Neural crest cell (in vitro differentiated cells): ENCODE measurements at places on chromosomes 16 and 17.

GRCh38 chr17:81044764-81045589 lies 10.0 kb downstream of the BAIAP2 start:
- no peak for DNase-seq

DNA sequence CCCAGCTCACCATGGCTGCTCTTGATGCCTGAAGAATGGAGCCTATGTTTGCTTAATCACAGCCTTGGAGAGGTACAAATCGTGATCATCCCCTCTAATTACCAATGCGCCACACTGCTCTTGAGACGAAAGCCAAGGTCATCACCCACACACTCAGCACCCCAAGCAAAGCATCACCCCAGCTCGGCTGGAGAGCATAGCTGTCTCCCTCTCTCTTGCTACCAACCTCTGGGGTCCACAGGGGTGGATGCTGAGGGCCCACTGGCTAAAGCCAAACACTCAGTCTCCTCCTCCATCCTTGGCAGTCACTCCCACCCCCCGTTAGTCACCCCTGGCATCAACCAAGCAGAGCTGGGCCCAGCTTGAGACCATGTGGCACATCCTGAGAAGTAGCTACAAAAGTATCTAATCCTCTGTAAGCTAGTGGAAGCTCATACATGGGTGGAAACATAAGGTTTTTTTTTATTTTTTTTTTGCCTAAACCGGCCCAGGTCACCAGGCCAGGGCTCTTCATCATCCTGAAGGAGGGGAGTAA lies 44.8 kb downstream of the PIMREG start:
- DNase-seq = no peak

- no peak for DNase-seq
These were observed 2.6 kb downstream of the CDK5RAP3 start for GRCh38 chr17:47973541-47973940.

DNA sequence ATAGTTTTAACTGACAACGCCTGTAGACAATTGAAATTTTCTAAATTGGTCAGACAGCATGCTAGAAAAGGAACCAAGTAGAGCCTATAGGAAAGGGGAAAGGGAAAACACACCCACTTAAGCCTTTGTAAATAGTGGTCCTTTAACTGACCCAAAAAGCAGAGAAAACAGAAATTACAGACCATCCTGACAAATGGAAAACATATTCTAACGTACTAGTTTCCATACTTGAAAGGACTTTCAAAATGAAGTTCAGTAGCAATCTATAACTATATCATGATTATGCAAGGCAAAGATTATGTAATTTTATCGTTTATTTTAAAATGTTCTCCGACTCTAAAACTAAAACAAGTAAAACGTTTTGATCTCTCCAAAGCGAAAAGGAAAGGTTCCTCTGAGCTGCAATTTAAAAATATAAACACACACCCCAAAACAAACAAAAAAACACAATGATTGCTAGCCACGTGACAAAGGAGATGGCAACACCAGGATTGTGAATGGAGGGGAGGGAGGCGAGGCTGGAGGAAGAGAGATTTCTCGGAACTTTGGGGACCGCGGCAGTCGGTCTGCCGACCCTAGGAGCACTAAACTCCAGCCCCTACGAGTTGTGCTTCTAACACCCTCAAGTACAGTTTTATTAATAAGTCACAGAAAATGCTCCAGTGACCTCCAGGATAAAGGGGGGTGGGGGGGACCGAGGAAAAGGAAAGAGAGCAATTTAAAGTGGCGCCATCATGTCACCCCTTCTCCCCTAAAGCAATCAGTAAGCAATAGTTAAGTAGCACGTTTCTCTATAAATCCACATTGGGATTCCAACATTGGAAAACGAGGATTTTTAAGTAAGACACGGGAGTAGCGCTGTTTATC lies 1.7 kb downstream of the KANSL1 start:
- DNase-seq = peak; percentile 37

GRCh38 chr17:73429440-73430164 lies 117.8 kb upstream of the CDC42EP4 start:
- peak; percentile 95 for DNase-seq

DNA sequence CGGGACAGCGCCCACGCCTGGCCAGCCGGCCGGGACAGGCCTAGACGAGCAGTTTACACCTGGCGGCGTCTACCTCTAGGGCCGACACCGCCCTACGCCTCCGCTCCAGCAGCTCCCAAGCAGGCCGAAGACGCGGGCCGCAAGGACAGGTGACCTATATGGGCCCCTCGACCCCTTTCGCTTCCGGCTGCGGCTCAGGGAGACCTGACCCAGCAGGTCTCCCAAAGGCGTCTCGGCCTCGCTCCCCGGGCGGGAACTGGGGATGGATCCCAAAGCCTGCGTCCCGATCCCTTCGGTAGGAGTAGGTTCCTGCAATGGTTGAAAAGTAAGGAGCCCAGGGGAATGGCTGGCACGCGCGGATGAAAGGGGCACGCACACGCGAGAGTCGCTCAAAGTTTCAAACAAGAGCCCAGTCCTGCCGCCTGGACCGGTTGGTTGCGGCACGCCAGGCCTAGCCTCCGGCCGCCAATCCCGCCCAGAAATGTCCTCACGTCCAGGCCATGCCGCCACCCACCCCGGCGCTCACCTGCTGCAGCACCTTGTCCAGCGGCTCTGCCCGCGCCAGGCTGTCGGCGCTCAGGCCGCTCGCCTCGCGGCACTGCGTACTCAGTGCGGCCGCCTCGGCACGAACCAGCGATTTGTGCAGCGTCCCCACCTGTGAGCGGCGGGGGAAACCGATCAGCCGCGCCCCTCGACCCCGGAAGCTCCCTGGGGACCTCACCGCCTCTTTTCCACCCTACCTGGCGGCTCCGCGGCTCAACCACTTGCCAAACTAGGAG lies 630 bp downstream of the ESRP2 start:
- no peak for DNase-seq

DNA sequence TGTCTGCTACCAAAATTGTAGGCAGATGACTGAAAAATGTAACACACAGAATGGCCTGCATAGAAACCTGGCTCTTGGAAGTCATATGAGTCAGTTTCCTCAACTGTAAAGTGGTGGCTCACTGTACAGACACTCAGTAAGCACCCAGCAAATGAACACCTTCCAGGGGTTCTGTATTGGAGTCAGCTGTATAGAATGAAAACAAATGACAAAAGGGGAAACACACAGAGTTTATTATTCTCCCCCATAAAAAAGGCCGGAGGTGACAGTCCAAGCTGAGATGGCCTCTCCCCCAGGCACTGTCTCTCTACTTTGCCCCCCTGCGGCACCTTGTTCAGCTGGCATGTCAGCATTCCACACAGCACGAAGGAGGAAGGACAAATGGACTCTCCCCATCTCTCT lies 6.2 kb upstream of the MEOX1 start:
- DNase-seq = no peak

- no peak for DNase-seq
These were observed 339.9 kb downstream of the SOX9 start for GRCh38 chr17:72460711-72461110.

- DNase-seq = no peak
These were observed 72.2 kb downstream of the XPO6 start for GRCh38 chr16:28139530-28139929.

DNA sequence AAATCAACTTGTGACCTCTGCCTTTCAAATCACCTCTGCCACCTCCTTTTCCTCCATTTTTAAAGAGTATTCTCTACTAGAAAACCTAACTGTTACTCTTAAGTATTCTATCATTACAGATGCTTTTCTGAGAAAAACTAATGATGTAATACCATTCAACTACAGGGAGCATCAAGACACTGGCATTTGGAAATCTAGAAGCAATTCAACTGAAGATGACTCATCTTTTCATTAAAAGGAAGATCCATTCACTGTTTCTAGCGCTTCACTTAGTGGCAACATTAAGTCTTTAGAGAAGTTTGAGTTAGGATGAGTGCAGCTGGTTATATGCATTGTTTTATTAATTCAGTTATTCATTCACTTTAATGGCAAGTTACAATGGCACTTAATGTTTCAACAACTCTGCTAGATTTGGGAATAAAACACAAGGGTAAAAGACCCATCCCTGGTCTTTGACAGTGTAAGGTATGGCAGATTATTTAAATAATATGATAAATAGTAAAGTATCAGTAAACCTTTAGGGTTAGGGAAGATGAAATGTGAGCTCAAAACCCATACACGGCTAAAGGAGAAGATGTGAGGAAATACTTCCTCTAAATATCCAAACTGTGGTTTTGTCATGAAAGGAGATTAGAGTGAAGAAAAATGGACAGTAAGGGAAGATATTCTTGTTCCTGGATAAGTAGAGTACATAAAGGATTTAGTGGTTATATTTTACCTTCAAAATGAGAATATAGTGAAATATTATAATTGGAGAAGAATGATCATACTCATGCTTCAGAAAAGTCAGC lies 61.7 kb downstream of the KCNJ2 start:
- no peak for DNase-seq

GRCh38 chr16:68652659-68653058 lies 7.5 kb downstream of the CDH3 start:
- DNase-seq = no peak

GRCh38 chr16:27776556-27777225 lies 226.7 kb downstream of the KATNIP start:
- DNase-seq = no peak

DNA sequence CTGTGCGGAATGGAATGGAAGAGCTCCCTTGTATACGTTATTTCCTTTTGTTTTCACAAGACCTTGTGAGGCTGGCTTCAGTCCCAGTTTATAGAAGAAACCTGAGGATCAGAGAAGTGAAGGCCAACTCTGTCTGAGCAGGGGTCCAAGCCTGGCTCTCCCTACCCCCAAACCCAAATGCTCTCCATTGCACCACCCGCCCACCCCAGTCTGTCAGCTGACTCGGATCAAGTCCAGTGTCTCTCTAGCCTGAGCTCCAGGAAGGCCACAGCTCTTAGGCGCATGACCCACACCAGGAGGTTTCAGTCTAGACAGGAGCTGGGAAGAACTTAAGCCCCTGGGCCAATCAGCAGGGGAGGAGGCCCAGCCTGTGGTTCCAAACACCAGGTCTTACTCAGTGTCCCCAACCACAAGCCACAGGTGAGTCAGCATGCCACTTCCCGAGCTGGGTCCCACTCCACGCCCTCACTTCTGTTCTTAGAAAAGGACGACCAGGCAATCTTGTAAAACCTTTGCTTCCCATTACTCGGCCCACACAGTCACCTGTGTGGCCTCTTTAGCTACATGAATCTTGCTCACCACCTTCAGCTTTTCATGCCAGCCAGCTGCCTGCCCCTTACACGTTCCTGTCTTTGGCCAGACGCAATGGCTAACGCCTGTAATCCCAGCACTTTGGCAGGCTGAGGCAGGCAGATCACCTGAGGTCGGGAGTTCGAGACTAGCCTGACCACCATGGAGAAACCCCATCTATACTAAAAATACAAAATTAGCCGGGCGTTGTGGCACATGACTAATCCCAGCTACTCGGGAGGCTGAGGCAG lies 27.8 kb downstream of the TK2 start:
- DNase-seq = no peak

- no peak for DNase-seq
These were observed 28.2 kb downstream of the B9D1 start for GRCh38 chr17:19334331-19334730.

- no peak for DNase-seq
These were observed 8.2 kb downstream of the USP22 start for GRCh38 chr17:21034340-21035235.

GRCh38 chr16:46897471-46897870 lies 13.3 kb downstream of the GPT2 start:
- DNase-seq = no peak

- no peak for DNase-seq
These were observed 10.6 kb downstream of the TNFAIP1 start for GRCh38 chr17:28346199-28346580.

- DNase-seq = no peak
These were observed 368.2 kb downstream of the SLC39A11 start for GRCh38 chr17:72724267-72724666.

- no peak for DNase-seq
These were observed 403.5 kb upstream of the HSBP1 start for GRCh38 chr16:83404261-83404660.

DNA sequence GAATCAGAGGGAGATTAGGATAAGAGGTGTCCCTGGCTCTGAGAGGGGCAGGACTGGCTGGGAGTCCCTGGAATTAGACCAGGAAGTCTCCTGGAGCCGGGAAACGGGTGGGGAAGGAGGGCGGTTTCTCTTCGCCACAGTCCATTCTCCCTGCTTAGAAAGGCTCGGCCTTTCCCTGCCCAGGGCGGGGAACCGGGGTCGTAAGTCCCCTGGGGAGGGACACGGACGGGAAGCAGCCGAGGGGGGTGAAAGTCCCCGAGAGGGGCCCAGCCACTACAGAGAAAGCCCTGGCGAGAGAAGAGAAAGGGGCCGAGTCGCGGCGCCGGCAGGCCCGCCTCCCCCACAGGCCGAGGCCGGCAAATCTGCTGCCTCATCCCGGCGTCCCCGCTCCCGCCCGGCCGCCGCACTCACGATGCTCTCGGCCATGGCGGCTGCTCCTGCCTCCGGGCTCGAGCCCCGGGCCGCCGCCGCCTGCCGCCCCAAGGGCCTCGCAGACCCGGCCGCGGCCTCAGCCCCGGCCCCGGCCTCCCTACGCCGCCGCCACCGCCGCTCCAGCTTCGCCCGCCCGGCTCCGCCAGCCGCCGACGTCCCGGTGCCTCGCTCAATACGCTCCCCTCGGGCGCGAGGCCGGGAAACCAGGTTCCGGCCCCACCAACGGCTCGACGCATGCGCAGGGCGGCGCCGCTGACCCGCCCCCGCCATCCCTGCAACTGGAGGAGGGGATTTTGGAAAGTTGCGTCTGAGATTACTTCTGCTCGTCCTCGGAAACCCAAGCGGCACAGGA lies at the start of the genes NPLOC4 and TSPAN10:
TSS of gene NPLOC4 (minus strand) at position 608 of the 784 bp plus-strand sequence. CDS start at position 426, 182 bp downstream.
TSS of gene TSPAN10 (plus strand) at position 692 of the 784 bp plus-strand sequence. CDS start 5,217 bp downstream, outside the sequence.
- peak; percentile 88 for DNase-seq

DNA sequence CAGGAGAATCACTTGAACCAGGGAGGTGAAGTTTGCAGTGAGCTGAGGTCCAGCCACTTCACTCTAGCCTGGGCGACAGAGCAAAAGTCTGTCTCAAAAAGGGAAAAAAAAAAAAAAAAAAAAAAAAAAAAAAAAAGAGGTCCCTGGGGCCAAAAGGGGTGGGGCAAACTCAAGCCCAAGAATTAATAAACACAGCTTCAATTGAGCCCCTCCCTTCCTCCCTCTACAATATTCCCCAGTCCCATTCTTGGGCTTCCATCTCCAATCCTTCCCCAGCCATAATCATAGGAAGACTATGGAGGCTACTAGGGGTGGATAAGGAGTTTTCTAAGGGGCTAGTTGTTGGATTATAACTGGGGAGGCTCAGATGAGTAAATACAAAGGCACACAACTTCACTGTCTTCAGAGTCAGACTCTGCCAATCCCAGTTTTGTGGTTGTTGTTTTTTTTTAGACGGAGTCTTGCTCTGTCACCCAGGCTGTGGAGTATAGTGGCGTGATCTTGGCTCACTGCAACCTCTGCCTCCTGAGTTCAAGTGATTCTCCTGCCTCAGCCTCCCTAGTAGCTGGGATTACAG lies 9.5 kb downstream of the CAVIN1 start:
- no peak for DNase-seq

DNA sequence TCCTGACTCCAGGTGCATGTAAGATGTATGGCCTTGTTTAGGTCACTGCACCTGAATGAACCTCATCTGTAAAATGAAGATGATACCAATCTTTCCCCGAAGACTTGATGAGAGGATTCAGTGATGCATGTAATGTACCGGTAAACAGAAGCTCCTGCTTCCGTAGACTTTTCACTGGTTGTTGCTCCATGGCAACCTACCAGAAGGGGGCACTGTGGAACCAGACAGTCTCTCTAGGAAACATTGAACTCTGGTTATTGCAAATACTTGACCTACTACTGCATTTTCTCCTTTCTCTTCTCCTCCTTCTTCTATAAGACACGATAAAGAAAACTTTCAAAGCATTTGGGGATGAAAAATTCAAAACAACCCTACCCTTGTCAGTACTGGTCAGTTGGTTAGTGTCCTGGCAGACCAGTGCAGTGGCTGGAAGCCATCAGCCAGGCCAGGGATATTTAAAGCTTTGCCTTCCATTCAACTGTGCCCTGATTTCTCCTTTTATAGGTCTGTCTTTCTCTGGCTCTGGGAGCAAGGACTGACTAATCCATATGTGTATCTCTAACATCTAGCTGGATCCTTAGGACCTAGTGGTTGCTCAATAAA lies 667.4 kb upstream of the SALL1 start:
- DNase-seq = peak; percentile 58
